ENCODE measurements at places on chromosomes 5 and 9.

DNA sequence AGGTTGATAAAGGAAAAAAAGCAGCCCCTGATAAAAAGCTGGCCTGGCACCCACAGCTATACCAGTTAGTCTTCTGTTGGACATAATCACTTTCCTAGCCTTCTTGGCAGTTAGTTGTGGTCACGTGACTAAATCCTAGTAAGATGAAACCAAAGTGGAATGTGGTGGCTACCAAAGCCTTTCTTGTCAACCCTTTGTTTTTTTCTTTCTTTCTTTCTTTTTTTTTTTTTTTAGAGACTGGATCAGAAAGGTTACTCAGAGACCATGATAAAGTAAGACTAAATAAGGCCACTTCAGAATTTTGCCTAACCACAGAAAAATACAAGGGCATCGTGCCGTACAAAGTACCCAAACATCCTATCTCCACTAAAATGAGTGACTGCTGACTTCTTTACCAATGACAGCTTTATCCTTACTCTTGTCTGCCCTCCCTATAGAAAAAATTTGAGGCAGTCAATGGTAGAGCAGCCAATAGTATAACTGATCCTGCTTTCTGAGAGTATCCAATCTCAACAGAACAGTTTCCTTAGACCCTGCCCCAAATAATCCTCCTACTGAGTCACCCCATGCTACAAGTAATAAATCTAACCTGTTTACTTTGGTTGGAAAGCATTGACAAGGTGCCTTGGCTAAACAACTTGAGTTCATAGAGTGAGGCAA is 14.2 kb upstream of the KIF27 start:
- DNase-seq = no peak

DNA sequence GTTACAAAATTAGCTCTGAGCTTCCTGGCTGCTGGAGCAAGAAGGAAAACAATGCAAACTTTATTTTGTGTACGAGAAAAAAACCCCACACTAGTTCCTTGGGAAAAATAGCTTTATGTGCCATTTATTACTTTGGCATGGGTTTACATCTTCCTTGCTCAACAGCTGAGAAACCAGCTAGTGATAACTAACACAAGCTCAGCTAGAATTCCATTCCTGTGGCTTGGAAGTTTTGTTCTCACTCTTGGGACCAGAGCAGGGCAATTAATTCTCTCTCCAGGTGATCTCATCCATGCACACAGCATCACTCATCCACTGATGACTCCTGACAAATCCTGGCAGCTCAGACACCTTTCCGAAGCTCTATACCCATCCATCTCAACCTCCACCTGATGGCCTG is 104.1 kb downstream of the CRB2 start:
- no peak for DNase-seq

GRCh38 chr9:135865531-135865930 is 41.8 kb downstream of the CAMSAP1 start:
- no peak for DNase-seq

DNA sequence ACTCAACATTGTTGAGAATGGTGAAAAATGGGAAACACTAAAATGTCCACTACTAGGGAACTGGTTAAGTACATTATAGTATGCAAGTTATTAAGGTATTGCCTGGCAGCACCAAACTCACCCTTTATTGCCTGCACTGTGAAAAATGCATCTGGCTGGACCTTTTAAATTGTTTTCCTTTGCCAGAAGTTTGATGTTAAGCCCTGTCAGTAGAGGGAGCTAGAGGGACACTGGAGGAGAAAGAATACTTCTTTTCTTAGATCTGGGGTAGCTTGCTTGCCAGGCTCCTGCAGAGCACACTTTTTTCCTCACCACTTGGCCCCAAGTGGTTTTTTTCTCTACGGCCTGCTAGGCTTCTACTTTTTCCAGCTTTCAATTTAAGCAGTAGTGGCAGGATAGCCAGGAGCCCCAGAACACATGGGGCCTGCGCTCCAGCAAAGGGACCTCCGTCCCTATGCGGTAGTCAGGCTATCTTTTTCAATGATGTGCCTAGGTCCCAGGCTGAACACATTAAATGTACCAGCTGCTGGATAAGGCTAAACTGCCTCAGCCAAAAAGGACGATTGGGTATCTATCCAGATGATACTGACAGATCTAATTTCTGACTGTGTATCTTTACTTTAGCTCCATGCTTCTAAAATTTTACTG is 8.0 kb upstream of the HABP4 start:
- DNase-seq = no peak

DNA sequence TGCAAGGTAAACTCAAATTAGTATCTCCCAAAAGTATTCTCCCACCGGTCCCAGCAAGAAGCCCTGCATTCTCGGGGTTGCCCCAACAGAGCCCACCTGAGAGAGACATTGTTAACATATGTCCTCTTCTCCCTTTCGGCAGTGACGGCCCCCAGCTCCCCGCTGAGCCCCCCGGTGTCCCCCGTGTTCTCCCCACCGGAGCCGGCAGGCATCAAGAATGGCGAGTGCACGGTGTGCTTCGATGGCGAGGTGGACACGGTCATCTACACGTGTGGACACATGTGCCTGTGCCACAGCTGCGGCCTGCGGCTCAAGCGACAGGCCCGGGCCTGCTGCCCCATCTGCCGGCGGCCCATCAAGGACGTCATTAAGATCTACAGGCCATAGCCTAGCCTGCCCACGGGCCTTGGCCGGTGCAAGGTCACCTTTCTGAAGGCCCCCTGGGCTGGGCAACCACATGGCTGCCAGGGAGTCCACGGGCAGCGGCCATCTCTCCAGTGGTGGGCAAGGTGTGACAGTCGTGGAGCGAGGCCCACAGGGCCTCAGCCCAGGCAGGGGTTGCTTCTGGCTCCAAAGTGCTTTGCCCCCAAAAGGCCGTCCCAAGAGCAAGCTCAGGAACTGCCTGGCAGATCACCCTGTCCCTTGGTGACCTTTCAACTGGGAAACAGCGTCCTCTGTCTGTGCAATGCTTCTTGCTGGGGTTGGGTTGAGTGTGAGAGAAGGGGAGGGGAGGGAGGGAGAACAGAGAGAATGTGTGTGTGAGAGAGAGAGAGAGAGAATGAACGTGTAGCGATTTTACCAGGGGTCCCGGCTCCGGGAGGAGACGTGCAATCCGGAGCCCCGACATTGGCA is 45.7 kb downstream of the NEURL1B start:
- no peak for DNase-seq

GRCh38 chr5:176788941-176789872 is 21.2 kb upstream of the UNC5A start:
- no peak for DNase-seq

- DNase-seq = no peak
Measured at GRCh38 chr5:55313870-55314617, 6.3 kb downstream of the MTREX start.

Data from stimulated activated CD8-positive, alpha-beta memory T cell treated with anti-CD3 and anti-CD28 coated beads, Interleukin-15, amount 100 ng/mL, for 48 hours (primary cell).